ENCODE measurements at places on chromosomes 13 and 19.
A peak's percentile ranks its signal among the peaks of the same experiment; 100 is the strongest.

DNA sequence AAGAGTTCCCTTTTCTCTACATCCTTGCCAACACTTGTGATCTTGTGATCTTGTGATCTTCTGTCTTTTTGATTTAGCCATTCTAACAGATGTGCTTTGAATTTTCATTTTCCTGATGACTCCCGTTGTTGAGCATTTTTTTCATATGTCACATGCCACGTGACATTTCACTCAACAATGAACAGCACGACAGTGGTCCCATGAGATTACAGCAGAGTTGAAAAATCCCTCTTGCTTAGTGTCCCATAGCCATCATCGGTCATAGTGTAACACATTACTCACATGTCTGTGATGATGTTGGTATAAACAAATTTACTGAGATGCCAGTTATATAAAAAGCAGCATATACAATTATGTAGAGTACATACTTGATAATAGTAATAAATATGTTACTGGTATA lies 256.1 kb upstream of the OBI1 start:
- DNase-seq: no peak

DNA sequence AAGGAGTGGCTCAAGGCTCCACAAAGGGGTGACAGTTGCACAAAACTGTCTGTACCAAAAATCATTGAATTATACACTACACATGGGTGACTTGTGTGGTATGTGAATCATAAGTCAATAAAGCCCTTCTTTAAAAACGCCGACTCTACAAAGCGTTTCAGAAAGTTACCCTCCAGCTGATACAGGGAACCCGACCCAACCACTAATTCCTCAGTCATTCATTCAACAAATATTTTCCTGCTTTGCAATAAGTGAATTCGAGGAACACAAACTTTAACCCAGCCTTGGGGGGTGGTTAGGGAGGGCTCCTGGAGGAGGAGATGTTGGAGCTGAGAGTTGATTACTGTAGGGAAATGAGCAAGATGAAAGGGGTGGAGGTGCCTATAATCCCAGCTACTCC lies 32.0 kb downstream of the LTBP4 start:
- peak; percentile 64 for DNase-seq

GRCh38 chr19:47324502-47324901 lies 7.5 kb upstream of the C5AR2 start:
- no peak for DNase-seq

DNA sequence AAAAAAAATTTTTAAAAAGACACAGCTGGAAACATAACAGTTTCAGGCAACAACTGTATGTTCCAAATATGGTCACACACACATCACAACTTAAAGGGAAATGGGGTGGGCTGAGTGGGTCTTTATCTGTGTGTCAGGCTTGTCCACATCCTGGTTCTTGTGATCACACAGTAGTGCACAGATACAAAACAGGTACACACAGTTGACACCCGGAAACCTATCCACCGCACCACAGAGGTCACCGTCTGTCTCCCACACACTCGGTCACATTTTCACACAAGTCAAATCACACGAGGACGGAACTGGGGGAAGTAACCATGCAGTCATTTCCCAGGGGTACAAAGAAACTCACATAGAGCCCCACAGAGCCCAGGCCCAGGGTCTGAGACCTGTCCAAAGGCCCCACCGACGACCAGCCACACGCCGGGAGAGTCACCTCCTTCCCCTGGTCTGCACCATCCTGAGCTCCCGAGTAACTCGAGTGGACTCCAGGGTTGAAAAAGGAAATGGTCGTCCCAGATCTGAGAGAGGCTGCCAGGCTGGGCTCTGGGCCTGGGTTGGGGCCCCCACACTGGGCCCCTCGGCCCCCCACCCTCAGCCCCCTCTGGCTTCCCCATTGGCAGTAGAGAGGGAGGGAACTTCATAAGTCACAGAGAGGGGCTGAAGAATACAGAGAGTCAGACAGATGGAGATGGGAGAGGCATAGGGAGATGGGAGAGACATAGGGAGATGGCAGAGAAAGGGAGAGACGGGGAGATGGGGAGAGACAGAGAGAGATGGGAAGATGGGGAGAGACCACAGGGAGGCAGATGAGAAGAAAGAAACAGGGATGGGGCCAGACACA lies 1.3 kb upstream of the PPAN start:
- DNase-seq: no peak

- no peak for DNase-seq
Observed at GRCh38 chr19:45195764-45196163, 17.2 kb downstream of the BLOC1S3 start.

- no peak for DNase-seq
Observed at GRCh38 chr13:108769213-108770070, 140.0 kb downstream of the MYO16 start.

- DNase-seq: no peak
Observed at GRCh38 chr13:84865783-84866221, 933.4 kb downstream of the SLITRK6 start.

- DNase-seq: no peak
Observed at GRCh38 chr13:77810430-77810829, 108.2 kb downstream of the EDNRB start.

GRCh38 chr13:40781717-40782116 lies 7.7 kb upstream of the SLC25A15 start:
- no peak for DNase-seq

DNA sequence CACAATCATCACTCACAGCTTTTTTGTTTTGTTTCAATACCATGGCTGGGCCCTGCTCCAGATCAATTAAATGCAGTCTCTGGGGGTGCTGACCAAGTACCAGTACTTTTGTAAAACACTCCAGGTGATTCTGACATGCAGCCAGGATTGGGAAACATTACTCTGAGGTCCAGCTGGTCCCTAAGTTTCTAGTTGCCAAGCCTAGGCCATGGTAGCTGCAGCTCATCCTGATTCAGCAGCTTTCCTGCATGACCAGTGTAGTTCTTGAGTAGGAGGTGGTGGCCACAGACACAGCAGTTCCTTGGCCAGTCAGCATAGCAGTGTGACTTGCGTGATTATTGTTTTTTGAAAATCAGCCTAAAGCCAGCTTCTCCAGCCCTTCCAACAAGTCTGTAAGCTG lies 859.1 kb downstream of the DIAPH3 start:
- no peak for DNase-seq

DNA sequence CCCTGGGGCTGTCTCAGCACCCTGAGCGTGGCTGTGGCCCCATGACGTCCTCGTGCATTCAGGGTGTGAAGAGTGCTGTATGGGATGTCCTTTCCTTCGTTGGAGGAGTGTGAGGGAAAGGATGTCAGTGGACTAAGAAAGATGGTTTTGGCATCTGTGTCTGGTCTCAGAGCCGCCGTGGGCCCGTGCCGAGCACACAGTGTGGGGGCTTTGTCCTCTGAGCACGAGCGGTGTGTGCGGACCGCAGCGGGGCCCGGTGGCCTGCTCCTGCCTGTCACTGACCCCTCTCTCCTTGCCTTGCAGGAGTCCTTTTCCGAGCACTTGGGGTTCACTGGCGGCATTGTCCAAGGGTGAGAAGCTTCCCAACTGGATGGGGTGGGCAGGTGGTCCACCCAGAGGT lies 63.3 kb upstream of the LDLR start:
- no peak for DNase-seq

- no peak for DNase-seq
Observed at GRCh38 chr13:46374710-46375109, 12.3 kb downstream of the RUBCNL start.

DNA sequence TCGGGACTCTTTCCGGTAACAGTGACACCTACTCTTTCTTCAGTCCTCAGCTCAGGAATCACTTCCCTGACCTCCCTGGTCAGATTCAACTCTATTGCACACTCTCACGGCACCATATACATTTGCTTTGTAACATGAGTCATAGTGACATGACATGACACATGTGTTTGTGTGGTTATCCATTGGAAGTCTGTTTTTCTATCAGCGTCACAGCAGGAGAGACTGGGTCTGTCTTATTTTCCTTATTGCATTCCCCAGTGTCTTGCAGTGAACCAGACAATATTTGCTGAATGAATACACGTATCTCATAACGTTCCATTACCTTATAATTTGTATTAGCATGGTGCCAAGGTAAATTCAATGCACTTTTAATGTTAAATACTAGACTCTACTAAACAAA lies 102.0 kb downstream of the DCLK1 start:
- DNase-seq: no peak

DNA sequence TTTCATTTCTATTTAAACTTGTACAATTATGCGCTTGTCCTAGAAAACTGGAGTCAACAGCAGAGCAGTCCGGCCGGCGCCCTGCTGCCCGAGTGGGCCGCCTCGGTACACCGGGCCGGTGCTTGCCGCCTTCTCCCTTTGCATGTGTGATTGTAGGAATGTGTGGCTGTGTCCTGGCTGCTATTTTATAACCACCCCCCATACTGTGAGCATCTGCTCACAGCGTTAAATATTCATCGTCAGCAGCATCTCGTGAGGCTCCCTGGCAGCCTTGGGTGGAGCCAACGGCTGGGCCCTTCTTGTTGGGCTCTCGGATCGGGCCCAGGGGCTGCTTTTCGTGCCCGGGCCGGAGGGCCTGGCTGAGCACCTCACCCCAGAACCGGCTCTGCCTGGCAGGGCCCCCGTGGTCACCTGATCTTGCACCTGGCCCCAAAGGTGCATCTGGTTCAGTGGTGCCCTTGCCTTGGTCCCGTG lies 10.6 kb downstream of the PIAS4 start:
- DNase-seq: no peak

GRCh38 chr19:21084343-21084742 lies 2.3 kb downstream of the ZNF714 start:
- DNase-seq: peak; percentile 23

- DNase-seq: no peak
Observed at GRCh38 chr13:108226184-108226583, 8.0 kb downstream of the ABHD13 start.

DNA sequence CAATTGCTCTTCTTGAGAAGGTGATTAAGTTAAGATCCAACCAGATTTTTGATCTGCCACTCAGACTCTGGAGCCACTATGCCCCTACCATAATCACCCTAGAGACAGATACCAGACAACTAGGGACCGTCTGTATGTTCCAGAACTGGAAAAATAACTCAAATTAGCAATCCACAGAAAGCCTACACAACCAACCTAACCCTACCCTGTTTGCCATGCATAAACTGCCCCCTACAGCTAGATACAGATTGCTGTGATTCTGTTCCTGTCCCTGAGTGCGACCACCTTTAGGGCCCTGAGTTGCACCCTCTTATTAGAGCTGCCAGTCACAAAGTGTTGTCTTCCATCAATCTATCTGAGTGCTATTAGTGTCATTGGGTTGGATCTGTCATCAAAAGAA lies 929.8 kb upstream of the SLITRK1 start:
- DNase-seq: no peak

GRCh38 chr19:8185343-8186068 lies 23.7 kb upstream of the CERS4 start:
- no peak for DNase-seq

DNA sequence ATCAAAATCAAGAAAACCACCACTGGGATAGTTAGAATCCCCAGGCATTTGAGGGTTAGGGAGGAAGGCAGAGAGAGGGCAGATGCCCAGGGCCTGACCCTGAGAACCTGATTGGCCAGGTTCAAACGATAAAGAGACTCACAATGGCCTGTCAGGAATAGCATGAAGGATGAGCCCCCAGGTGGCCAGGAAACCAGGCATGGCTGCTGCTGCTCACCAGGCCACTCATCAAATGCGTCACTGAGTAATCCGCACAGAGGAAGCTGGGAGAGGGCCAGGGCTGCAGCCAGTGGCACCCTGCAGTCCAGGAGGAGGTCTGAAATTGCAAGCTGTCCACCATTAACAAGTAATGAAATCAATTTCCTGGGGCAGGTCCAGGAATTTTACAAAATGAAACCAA lies 111.3 kb downstream of the KATNAL1 start:
- no peak for DNase-seq

- DNase-seq: no peak
Observed at GRCh38 chr13:20518660-20519100, 7.0 kb downstream of the CRYL1 start.

- peak; percentile 23 for DNase-seq
Observed at GRCh38 chr19:42563352-42564210, 31.1 kb downstream of the CEACAM8 start.

DNA sequence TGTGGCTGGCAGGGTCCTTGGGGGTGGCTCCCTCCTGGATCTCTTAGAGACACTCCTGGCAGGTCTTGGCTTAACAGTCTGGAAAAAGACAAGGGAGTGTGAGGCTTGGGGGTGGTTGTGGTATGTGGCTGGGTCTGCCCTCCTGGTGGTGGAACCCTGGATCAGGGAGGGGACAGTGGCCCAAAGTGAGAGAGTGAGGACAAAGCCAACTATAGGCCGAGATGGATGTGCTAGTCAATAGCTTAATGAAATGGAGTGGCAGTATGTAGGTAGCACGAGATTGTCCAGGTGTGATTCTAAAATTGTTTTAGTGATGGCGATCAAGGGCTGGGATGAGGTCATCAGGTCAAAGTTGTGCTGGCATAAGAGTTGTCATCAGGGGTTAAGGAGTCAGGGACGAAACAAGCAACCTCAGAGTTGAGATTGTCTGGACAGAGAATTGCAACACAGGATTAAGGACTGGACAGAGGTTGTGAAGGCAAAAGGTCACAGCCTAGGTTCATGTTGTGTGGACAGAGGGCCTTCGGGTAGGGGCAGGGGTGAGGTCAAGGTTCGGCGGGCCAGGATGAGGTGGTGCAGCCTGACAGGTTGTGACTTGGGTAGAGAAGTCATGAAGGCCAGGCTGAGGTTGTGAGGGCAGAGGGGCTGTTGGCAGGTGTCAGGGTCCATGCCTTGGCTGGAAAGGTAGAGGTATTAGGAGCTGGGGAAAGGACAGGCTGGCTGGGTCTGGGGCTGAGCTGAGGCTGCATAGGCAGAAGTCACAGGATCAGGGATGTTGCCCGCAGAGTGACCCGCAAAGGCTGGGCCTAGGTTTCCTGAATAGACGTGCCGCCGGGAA lies 4.5 kb upstream of the RASAL3 start:
- no peak for DNase-seq

DNA sequence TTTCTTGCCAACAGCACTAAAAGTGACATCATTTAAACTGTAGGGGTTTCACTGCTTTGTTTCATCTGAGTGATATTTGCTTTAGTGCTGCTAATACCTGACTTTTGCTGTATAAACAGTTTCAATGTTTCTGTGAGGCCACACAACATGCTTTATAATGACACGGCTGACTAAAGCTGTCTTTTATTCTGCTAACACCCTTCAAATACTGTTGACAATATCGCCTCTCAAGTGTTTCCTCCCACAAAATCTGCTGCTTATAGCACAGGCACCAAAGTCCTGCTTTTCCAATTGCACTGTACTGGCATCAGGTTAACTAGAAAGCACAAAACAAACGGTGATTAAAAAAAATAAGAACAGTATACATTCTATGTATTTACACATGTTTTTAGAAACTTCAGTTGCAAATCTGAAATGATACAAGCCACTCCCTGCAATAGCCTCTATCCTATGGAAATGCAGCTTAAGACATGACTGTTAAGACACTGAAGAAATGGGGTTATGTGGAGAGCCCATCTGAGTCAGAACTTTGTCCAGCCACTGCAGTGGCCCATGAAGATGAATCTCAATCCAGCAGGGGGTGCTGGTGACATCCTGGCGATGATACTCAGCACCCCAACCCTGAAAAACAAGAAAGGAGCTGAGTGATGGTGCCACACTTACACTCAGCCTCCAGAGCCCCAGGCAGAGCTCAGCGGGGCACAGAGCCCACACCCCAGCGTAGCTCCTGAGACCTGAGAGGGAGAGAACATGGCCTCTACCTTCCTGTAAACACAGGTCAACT lies 29.4 kb downstream of the RFXAP start:
- DNase-seq: no peak
